ENCODE measurements at places on chromosomes 13 and 19. TPM values are rescaled to one million over a fixed set of nuclear protein-coding genes. Genes with fewer than 3 reads are reported as not detected.

Gene ZNF563
- 3.2 TPM for total RNA-seq

Gene OR7D2
- total RNA-seq: not detected

Gene ARHGEF18
- 55.6 TPM for total RNA-seq

Gene CGB8
- total RNA-seq: 0.37 TPM

Gene SLC25A15
- 19.5 TPM for total RNA-seq

Gene LILRA6
- total RNA-seq: not detected

Gene SMIM44
- not detected for total RNA-seq

Gene TMEM238
- 11.8 TPM for total RNA-seq

Gene ZNF254
- 7.2 TPM for total RNA-seq

Gene FLT1
- 0.21 TPM for total RNA-seq

Gene KIR2DL3
- total RNA-seq: not detected

Gene B3GNT8
- 5.9 TPM for total RNA-seq

Gene ZNF416
- 5.1 TPM for total RNA-seq

Gene MBD3L3
- total RNA-seq: not detected

Gene SSC5D
- not detected for total RNA-seq

Gene PSPC1
- 58.3 TPM for total RNA-seq

Gene TMIGD2
- total RNA-seq: not detected

Gene VSIG10L
- 6.3 TPM for total RNA-seq

Gene FPR2
- not detected for total RNA-seq

Gene CYSLTR2
- total RNA-seq: not detected

Gene ADGRE1
- not detected for total RNA-seq

Gene UBE2L5
- not detected for total RNA-seq

Gene EPS8L1
- 112 TPM for total RNA-seq

Gene ZNF91
- total RNA-seq: 7.7 TPM

Gene ZNF98
- total RNA-seq: not detected

Gene TNFSF11
- total RNA-seq: 0.71 TPM

Gene ZBTB45
- 16.3 TPM for total RNA-seq

Gene APOC4
- not detected for total RNA-seq

Gene EFNA2
- not detected for total RNA-seq

Gene DHRS12
- total RNA-seq: 2.3 TPM

Gene CGB1
- 2.4 TPM for total RNA-seq

Gene ZNF578
- 0.14 TPM for total RNA-seq

Gene DBP
- total RNA-seq: 9.7 TPM

Gene ADGRE2
- 3.5 TPM for total RNA-seq

Gene WASF3
- total RNA-seq: 3.3 TPM

Gene ZNF844
- 0.56 TPM for total RNA-seq

Gene TUBA3C
- total RNA-seq: not detected

Gene ATP8B3
- 0.28 TPM for total RNA-seq

Gene KLF5
- total RNA-seq: 124 TPM

Gene ZNF497
- total RNA-seq: 0.78 TPM

Gene GARIN5A
- 1.5 TPM for total RNA-seq

Gene GGACT
- 3.8 TPM for total RNA-seq
